Femur (tissue), 1 donor: ENCODE measurements at places on chromosomes 16 and 17.
A peak's percentile ranks its signal among the peaks of the same experiment; 100 is the strongest.

- no peak for DNase-seq
Observed at GRCh38 chr16:53457670-53458069, 23.4 kb downstream of the RBL2 start.

- DNase-seq: peak; percentile 92
Observed at GRCh38 chr17:50258647-50259476, 15.4 kb upstream of the TMEM92 start.

DNA sequence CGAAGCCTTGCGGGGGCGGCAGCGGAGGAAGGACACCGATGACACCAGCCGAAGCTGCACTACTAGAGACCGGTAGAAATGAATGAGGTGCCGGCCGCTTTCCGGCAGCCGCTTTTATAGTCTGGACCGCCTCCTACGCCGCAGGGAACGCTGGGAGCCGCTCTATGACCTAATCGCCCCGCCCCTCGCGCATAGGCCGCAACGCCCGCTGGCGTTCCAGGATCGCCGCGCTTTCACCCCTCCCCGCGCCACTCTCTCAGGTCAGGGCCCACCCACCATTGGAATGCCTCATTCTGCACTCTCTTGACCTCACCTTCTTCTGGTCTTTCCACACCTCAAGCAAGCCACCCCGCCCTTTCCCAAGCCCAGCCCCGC is at the start of gene DDX5:
Gene DDX5, minus strand, starts transcription at position 89 of the 375 bp plus-strand sequence. CDS start 170 bp downstream, outside the sequence.
- peak; percentile 98 for DNase-seq

- DNase-seq: no peak
Observed at GRCh38 chr16:18852647-18853046, 51.3 kb upstream of the ARL6IP1 start.

- DNase-seq: no peak
Observed at GRCh38 chr17:74712756-74713155, at the start of gene CD300LF. Gene CD300LF (minus strand): TSS chr17:74712923. CDS start chr17:74712866, 57 bp downstream.

- DNase-seq: no peak
Observed at GRCh38 chr16:47250983-47251382, 107.2 kb upstream of the NETO2 start.

DNA sequence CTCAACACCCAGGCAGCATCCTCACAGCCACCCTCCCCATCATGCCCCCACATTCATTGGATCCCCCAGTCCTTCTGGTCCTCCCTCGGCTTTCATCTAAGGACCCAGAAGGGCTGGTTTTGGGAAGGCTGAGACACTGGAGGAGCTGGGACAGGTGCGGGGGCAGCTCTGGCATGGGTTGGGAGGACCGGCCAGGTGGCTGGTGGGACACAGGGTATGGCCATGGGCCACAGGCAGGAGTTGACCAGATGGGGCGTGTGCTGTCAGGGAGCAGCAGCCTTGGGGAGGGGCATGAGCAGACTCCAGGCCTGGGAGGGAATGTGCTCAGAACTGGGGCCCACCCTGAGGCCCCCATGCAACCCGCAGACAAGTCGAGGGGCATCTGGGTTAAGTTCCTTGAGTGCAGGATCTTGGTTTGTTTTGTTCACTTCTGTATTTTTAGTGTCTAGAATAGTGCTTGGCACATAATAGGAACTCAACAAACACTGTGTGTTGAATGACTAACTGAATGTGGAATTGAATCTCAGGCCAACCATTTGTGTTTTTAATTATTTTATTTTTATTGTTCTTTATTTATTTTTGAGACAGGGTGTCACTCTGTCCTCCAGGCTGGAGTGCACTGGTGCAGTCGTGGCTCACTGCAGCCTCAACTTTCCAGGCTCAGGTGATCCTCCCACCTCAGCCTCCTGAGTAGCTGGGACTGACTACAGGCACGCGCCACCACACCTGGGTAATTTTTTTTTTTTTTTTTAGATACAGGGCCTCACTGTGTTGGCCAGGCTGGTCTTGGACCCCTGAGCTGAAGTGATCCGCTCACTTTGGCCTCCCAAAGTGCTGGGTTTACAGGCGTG is 5.6 kb downstream of the P2RX1 start:
- DNase-seq: no peak

DNA sequence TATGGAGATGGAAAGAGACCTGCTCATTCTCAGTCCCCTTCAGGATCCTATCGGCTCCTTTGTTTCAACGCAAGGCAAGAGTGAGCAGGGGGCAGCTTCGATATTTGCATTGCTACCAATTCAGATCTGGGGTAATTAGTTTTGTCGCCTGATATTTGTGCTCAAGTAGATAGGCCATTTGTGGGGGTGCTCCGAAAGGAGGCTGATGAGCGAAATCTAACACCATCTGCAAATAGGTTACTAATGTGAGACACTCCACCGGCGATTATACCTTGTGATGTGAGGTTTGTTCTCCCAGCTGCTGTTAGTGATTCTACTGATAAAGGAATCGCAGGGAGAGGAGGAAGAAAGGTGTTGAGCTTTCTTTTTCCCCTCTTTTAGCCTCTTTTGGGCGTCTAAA is 31.5 kb downstream of the WSCD1 start:
- DNase-seq: peak; percentile 8

- peak; percentile 27 for DNase-seq
Observed at GRCh38 chr17:79050551-79050950, 24.1 kb upstream of the ENGASE start.

DNA sequence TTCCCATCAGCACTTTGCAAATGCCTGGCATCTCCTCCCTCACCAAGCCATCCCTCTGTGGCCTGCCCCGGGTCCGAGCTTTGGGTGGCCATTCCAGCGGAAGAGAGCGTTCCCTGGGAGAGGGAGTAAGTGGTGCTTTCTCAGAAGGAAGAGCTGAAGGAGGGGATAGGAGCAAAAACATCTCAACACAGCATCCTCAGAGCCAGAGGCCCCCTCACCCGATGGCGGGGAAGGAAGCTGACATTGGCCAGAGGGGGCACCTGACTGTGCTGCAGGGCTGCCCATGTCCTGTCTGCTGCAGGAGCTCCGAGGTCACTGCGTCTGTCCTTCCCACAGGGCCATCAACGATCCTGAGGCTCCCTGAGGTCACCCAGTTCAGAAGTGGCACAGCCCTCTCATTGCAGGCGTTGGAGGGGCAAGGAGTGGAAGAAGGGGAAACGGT is 427 bp upstream of the TLCD3B start:
- no peak for DNase-seq

- no peak for DNase-seq
Observed at GRCh38 chr17:64001763-64002529, 3.8 kb downstream of the PRR29 start.

- DNase-seq: no peak
Observed at GRCh38 chr17:65674246-65675045, 113.0 kb upstream of the AXIN2 start.

GRCh38 chr17:39064374-39064773 is 87.1 kb downstream of the PLXDC1 start:
- DNase-seq: no peak

GRCh38 chr16:80702696-80703095 is 101.7 kb downstream of the CDYL2 start:
- DNase-seq: no peak

DNA sequence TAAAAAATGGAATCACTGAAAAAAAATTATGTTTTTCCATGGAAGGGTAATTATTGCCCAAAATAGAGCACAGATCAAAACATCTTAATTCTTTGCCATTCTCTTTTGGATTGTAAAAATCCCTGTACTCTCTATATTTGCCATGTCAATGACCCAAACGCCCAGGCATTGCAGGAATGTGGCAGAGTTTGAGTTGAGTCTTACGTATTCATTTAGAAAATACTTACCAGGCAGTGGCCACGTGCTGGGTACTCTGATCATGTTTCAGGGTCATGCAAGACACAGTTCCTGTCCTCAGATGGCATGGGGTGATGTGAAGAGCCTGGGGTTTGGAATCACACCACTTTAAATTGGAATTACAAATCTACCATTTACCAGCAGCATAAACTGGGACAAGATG is 267.7 kb downstream of the ABCC12 start:
- DNase-seq: no peak

DNA sequence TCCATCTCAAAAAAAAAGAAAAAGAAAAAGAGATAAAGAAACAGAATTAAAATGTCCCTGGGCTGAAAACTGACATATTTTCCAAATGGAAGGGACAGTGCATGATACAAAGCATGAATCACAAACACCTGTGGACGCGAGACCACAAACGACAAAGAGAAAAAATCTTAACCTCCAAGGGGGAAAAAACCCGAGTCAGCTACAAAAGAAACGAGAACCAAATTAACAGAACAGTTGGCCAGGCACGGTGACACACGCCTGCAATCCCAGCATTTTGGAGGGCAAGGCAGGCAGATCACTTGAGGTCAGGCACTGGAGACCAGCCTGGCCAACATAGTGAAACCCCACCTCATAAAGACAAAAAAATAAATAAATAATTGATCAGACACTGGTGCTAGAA is 1.9 kb downstream of the TRAP1 start:
- DNase-seq: no peak

DNA sequence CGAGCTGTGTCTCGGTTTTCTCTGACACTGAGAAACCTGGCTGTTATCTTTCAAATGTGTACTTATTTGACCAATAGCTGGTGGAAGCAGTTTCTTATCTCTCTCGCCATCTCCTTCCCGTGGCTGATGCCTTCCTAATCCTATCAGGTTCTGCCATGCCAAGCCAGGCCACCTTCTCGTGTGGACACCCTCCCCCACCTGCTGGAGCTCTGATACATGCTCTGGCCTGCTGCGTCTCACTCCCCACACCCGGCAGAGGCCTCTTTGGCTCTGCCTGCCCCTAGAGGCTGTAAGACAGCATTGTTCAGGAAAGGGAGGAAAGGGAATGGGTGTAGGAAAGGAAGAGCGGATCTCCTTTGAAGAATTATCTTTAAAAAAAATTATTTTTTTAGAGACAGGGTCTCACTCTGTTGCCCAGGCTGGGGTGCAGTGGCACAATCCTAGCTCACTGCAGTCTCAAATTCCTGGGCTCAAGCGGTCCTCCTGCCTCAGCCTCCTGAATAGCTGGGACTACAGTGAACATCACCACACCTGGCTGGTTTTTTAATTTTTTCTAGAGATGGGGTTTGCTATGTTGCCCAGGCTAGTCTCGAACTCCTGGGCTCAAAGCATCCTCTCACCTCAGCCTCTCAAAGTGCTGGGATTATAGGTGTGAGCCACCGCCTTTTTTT is 7.5 kb upstream of the ARMC5 start:
- DNase-seq: peak; percentile 49

- no peak for DNase-seq
Observed at GRCh38 chr16:88809068-88809675, 2.6 kb downstream of the APRT start.

DNA sequence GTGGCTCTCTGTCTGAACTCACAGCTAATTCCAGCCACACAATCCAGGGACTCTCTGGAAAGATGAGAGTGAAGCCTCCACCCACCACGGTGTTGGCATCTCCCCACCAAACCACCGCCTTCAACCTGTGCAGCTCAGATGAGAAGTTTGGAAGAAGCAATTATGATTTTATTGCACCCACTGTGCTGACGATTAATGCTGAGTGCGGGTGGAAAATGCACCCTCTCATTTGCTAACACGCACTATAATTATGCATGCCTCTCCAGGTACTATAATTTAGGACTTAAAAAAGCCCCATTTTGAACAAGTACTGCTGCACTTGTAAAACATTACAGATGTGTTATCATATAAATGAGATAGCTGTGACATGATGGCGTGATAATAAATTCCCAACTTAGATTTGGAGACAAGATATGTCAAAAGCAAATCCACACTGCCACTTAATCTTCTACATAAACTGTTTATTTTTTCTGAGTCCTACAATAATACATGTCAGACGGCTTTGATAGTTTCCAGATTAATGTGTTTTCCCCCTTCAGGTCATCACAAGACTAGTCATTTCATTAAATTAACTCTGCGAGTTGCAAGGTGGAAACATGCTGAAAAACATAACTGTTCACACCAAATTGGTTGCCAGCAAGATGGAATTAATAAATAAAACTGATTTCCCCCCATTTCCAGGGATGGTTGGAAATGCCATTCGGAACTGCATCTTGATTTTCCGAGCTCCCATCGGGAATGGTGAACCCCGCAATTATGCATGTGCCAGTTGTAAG is 466.5 kb upstream of the MAF start:
- DNase-seq: no peak

DNA sequence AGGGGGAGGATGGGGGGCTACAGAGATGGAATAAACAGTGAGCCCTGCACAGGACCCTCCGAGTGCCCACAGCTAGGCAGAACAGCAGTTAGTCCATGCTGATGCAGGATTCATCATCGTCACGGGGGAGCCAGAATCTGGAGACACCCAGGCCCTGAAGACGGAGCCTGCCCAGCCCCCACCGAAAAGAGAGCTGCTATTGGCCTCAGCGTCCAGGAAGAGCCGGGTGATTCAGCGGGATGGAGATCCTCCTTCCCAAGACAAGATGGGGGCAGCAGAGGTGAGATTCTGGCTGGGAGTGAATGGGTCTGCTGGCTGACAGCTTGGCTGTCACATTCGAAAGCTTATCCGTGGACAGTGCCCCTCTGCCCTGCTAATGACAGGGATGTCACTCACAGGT is 133.6 kb upstream of the CRHR1 start:
- no peak for DNase-seq

DNA sequence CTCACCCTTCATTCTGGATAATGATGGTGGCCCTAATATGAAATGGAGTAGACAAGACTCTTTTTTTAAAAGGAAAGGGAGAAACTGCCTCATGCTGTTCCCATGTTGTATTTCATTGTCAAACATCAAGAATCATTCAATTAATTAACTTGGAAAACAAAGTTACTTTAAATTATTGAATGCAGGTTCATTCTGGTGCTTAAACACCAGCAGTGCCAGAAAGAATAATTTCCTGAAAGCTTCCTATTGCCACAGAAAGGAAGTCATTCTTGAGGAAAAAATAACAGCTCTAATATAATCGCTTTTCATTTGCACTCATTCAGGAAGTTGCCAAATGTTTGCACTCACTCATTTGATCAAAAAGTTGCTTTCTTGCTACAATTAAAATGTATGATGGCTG is 497.1 kb upstream of the CDH11 start:
- DNase-seq: no peak

GRCh38 chr16:17270683-17271109 is 200.1 kb downstream of the XYLT1 start:
- no peak for DNase-seq

DNA sequence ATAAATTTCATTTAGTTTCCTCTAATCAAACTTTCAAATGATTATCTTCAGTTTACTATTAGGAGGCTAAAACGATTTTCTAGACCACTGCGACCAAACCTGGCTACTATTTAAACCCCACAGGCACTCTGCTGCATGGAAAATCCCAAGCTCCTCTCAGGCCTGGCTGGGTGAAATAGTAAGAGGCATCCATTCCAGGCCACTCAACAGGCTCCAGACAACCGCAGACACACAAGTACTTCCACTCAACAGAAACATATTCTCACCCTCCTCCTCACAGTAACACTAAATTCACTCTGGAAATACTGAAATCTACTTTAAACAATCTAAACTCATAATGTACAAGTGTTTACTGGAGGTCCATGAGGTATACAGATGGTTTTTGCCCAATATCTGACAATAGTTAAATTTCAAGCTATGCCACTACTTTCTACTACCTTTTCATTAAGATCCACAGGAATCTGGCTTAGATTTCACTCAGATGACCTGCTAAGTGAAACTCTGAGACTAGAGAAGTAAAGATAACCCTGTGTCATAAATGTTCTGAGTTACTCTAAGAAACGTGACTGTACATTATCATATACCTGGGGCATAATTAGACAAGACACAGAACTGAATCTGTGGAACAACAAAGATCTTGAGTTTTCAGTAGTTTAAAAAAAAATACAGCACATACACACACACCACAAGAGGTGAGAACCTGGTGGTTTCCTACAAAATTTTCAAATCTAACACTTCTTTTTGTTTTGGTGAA is 10.4 kb downstream of the VPS53 start:
- DNase-seq: no peak
